CD4-positive, alpha-beta T cell treated with Interleukin-6 at 100 ng/mL for 8 hours (primary cell): ENCODE measurements at places on chromosomes 7 and 10.

GRCh38 chr10:82925547-82925946, 1050.6 kb downstream of the NRG3 start:
- DNase-seq: no peak

DNA sequence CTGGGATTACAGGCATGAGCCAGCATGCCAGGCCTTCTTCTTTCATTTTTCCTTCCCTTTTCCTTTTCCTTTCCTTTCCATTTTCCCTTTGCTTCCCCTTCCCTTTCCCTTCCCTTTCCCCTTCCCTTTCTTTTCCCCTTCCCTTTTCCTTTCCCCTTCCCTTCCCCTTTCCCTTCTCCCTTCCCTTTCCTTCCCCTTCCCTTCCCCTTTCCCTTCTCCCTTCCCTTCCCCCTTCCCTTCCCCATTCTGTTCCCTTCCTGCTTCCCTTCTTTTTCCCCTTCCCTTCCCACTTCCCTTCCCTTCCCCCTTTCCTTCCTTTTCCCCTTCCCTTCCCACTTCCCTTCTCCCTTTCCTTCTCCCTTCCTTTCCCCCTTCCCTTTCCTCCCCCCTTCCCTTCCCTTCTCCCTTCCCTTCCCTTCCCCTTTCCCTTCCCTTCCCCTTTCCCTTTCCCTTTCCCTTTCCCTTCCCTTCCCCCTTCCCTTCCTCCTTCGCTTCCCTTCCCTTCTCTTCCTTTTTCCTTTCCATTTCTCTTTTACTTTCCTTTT, 712.2 kb upstream of the POM121L12 start:
- no peak for DNase-seq

- DNase-seq: no peak
These were observed 571.1 kb downstream of the GRID1 start for GRCh38 chr10:85795460-85795859.

DNA sequence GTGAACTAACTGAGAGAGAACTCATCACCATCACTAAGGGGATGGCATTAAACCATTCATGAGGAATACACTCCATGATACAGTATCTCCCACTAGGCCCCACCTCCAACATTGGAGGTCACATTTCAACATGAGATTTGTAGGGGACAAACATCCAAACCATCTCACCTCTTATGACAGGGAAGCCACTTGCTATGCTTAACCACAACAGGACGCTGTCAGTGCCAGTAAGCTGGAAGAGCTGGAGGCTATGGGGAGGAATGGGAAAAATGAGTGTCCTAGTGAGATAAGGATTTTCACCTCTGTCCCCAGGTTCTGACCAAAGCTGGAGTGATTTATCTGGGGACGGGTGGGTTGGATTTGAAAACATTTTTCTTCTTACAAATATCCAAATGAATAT, 17.6 kb downstream of the PLCE1 start:
- no peak for DNase-seq

DNA sequence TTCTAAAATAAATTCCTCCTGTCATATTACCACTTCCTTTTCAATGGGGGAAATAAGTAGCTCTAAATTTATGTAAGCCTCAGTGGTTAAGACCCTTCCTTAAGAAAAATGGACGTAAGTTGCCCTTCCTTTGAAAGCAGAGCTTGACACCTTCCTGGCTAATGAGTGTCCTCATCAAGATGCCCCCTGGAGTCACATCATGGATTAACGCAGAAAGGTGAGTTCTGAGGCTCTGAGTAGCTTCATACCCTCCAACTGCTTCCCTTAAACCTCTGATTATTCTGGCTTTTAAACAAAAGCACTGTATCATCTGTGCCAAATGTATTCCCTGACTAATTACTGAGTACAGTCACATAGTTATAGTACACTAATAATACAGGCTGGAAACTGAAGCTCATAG, 14.7 kb downstream of the KCTD7 start:
- DNase-seq: no peak

DNA sequence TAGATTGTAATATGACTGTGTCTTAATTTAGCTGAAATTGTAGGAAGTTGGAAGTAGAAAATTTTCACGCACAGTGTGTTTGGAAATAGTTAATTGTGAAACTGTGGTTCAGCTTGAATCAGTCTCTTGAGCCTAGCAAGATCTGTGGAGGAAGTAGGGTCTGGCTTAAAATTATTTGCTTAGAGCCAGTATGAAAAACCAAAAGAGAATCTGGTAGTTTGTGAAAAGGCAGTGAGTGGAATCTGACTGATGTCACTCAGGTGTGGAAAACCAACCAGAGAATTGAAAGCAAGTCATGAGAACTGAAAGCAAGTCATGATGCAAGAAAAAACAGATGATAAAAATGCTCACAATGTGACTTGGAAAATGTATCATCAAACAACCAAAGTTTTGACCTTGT, 11.5 kb downstream of the LIPJ start:
- no peak for DNase-seq

- DNase-seq: no peak
These were observed 12.1 kb upstream of the NPFFR1 start for GRCh38 chr10:70295926-70296325.

- DNase-seq: no peak
These were observed 22.8 kb downstream of the GNA12 start for GRCh38 chr7:2821161-2821841.

GRCh38 chr7:34425631-34426384, 232.2 kb upstream of the NPSR1 start:
- DNase-seq: no peak

- DNase-seq: no peak
These were observed 81.7 kb upstream of the TMEM72 start for GRCh38 chr10:44829426-44829825.

- no peak for DNase-seq
These were observed 2.4 kb downstream of the ALOX5 start for GRCh38 chr10:45376371-45376801.

GRCh38 chr10:89699581-89700064, 1.8 kb upstream of the KIF20B start:
- no peak for DNase-seq

DNA sequence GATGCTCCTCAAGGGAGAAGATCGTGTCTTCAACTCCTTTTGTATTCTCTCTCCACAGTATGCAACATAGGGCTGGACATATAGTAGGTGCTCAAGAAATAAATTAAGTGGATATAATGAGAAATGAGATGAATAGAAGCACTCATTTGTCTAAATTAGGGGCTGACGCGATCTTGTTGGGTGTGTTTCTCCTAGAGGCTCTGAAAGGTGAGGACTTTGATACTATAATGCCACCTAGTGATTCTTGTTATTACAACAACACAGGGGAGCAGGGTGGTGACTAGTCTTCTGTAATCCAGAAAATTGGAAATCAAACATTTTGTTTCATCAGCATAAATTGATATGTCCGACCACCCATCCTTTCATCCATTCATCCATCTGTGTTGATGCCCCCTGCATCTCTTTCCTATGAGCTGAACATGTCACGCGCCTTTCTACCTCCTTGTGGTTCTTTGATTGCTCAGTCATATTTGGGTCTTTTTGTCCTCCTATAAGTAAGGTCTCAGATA, 3.5 kb upstream of the CFAP58 start:
- peak; percentile 64 for DNase-seq

- DNase-seq: no peak
These were observed 350.4 kb downstream of the DNAJB6 start for GRCh38 chr7:157687158-157687557.

- no peak for DNase-seq
These were observed 303.8 kb downstream of the PRKG1 start for GRCh38 chr10:51377932-51378599.

DNA sequence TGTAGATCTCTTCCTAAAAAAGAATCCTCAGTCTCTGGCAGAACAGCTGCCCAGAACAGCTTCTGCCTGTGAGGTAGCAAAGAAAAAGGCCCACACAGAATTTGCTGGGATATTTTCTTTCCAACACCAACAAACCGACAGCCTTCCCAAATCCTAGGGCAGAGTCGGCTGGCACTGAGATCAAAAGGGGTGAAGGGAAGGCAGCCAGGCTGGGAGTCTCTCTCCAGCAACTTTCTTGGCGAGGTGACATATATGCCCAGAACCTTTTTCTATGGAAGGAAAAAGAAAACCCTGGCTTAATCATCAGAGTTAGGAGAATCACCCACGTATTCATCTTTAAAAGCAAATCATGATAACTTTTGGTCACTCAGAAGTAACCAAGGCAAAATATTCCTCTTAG, 279.6 kb downstream of the DNAJB6 start:
- no peak for DNase-seq

DNA sequence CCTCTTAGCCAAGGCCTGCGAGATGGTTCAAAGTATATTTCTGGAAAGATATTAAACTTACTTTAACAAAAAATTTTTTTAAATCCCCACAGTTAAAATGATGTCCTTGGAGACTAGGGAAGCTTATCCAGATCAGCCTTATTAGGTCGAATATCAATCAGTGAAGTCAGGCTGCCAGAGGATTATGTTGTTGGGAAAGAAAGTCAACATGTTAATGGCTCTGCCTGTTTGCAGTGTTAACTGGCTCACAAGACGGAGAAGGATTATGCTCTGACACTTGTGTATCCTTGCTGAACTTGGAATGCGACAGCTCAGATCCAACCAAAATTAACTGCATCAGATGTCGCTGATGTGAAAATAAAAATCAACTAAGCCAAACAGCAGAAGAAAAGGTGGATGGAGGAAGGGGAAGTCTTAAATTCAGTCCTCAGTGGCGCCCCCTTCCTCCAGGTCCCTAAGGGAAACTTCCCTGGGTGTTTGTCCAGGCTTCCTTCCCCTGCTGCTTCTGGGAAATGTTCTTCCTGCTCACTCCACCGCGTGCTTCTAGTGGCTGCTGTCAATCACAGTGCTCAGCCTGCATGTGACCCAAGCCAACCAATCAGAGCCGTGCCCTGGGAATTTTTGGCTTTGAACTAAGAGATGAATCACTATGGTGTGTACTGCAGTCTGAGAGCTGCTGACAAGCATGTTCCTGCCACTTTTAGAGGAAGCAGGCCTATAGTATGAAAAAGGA, 690.4 kb upstream of the NRP1 start:
- DNase-seq: no peak

DNA sequence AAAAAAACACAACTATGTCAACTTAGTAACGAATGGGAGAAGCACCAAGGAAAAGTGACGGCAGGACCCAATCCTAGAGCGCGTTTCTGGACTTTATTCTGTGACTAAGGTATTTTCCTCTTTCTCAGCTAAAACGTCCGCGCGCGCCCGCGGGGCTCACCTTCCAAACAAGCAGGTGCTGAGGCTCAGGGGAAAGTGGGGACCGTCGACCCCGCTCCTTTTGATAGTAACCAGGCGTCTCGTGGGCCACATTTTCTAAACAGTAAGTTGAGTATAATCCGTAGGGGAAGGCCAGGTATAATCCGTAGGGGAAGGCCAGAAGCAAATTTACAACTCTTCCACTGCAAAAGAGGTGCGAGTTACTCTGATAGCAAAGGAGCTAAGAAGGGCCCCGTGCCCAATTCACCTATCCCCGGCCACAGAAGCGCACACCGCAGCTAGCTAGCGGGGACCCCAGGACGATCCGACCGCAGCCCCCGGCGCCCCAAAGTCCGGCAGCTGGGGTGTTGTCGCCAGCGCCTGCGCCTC, 743 bp downstream of the MKI67 start:
- no peak for DNase-seq

DNA sequence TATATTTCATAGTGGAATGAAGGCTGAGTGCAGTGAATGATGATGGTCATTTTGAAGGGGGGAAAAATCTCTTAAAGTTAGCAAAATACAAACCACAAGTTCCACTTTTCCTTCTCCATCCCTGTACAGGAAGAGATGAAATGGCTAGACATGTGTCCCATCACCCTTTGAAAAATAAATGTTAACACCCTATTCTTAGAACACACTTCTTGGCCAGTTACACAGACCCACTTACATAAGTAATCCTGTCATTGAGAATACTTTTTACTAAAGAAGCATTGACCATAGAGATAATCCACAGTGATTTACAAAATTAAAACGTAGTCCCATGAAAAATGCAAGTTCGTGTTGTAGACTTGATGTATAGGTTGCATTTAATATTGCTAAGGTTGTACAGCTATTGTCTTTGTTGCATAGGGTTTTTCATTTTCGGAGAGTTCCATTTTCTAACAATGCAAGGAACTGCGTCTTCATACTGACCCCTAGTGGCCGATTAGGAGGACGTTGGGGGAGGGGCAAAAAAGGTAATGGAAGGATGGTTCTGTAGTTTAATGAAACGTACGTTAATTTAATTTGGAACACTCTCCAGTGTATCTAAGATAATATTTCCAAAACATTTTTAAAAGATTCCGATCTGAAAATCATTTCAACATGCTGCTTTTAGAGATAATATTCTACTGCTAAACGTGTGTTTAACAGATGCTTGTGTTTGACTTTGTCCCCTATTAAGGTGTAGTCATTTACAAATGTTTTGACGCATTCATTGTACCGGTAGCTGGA, 60.9 kb downstream of the ARMC3 start:
- DNase-seq: peak; percentile 73

- peak; percentile 63 for DNase-seq
These were observed 56.0 kb upstream of the BTRC start for GRCh38 chr10:101297901-101298486.

DNA sequence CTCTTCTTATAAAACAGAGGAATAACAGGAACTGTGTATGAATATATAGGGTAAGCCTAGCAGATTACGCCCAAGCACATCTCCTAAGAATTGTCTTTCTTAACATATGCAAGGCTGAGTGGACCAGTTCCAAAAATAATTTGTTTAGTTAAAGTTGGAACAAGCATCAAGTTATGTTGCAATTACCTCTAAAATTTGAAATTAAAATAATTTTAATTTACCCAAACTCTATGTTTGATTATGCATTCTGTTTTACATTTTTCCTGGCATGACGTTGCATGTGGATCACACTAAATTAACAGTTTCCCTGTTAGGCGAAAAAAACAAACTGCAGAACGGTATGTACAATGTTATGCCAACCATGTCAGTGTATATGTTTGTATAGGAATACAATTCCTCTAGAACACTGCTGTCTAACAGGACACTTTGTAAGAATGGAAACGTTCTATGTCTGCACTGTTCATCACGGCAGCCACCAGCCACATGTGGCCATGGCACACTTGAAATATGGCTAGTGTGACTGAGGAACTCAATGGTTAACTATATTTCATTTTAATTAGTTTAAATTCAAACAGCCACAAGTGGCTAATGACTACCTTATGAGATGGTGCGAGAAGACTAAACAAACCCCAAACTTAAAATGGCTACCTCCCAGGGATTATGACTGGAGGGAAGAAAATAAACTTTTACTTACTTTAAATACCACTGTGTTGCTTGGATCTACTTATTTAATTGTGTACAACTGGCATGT, 281.1 kb upstream of the KLF14 start:
- no peak for DNase-seq

- DNase-seq: no peak
These were observed 68.0 kb downstream of the GRID1 start for GRCh38 chr10:86298501-86299001.

DNA sequence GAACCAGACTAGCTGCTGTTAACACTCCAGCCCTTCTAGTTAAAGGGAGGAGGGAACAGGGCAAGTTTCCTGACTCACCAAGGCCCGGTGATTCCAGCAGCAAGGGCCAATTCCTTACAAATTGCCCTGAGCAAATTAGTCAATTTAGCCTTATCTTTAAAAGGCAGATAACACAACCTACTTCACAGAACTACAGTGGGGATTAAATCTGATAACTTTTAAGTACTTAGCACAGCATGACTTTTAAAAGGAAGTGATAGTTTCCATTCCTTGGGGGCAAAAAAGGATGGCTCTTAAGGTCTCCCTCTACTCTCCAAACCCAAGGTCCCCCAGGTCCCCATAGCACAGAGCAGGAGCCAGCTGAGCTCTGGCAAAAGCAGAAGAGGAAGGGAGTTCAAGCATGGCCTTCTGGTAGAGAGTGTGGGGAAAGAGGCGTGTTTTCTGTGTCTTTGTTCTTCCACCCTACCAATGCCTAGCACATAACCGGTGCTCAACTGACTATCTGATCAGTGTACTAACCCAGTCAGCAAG, 4.0 kb downstream of the CDCA7L start:
- DNase-seq: no peak
